A549 treated with AZD2906 at 1 μM for 4 hours (cell line): ENCODE measurements at places on chromosomes 7 and 10. TPM values are rescaled to one million over a fixed set of nuclear protein-coding genes. Genes with fewer than 3 reads are reported as not detected.

The PPP2R2D gene
- total RNA-seq: 20.9 to 27.9 TPM (median 27.4 TPM) in 5 replicates

The PEX1 gene
- 4.9 to 6.9 TPM (median 5.2 TPM) in 5 replicates for total RNA-seq

The ENO4 gene
- 0.32 to 0.60 TPM (median 0.35 TPM) in 5 replicates for total RNA-seq

The TMEM209 gene
- total RNA-seq: 12.0 to 17.1 TPM (median 13.9 TPM) in 5 replicates

The PON3 gene
- total RNA-seq: 32.5 to 39.3 TPM (median 39.2 TPM) in 5 replicates

The CALML3 gene
- not detected in 5 replicates for total RNA-seq

The CHST3 gene
- 49.9 to 62.3 TPM (median 61.0 TPM) in 5 replicates for total RNA-seq

The SPACDR gene
- 0.77 to 0.92 TPM (median 0.85 TPM) in 5 replicates for total RNA-seq

The TRIM56 gene
- 12.4 to 15.5 TPM (median 13.1 TPM) in 5 replicates for total RNA-seq

The CDK14 gene
- 0.12 to 0.34 TPM (median 0.23 TPM) in 5 replicates for total RNA-seq

The MCM10 gene
- total RNA-seq: 17.9 to 24.7 TPM (median 20.1 TPM) in 5 replicates

The TAS2R40 gene
- total RNA-seq: not detected in 5 replicates

The POP7 gene
- total RNA-seq: 68.5 to 93.3 TPM (median 89.6 TPM) in 5 replicates

The PIK3CG gene
- total RNA-seq: not detected in 5 replicates

The ZNF518A gene
- total RNA-seq: 6.0 to 8.0 TPM (median 6.9 TPM) in 5 replicates

The TFPI2 gene
- total RNA-seq: 208 to 310 TPM (median 225 TPM) in 5 replicates

The PNLIPRP1 gene
- not detected in 5 replicates for total RNA-seq

The RBP4 gene
- total RNA-seq: 5.6 to 10.8 TPM (median 9.0 TPM) in 5 replicates

The MRPS16 gene
- 120 to 187 TPM (median 177 TPM) in 5 replicates for total RNA-seq

The SGCE gene
- 46.9 to 53.3 TPM (median 49.5 TPM) in 5 replicates for total RNA-seq

The PKD1L1 gene
- 0.09 to 0.29 TPM (median 0.12 TPM) in 5 replicates for total RNA-seq

The TMEM196 gene
- total RNA-seq: not detected in 5 replicates

The PDE6C gene
- total RNA-seq: not detected in 5 replicates

The PNLIP gene
- total RNA-seq: 0.13 to 0.28 TPM (median 0.14 TPM) in 4 of 5 replicates, not detected in the other

The CYP3A7 gene
- 0.05 TPM in 1 of 5 replicates, not detected in the others for total RNA-seq

The RARRES2 gene
- total RNA-seq: not detected in 5 replicates

The SOSTDC1 gene
- total RNA-seq: not detected in 5 replicates

The INPP5A gene
- 12.2 to 13.8 TPM (median 13.0 TPM) in 5 replicates for total RNA-seq

The RELN gene
- 0.01 to 0.05 TPM (median 0.03 TPM) in 4 of 5 replicates, not detected in the other for total RNA-seq

The SLC39A12 gene
- not detected in 5 replicates for total RNA-seq

The VGF gene
- total RNA-seq: 11.1 to 31.9 TPM (median 20.1 TPM) in 5 replicates

The SNCG gene
- total RNA-seq: 10.4 to 14.7 TPM (median 14.1 TPM) in 5 replicates

The NXPH1 gene
- not detected in 5 replicates for total RNA-seq
